ENCODE measurements at places on chromosomes 7 and 10.

DNA sequence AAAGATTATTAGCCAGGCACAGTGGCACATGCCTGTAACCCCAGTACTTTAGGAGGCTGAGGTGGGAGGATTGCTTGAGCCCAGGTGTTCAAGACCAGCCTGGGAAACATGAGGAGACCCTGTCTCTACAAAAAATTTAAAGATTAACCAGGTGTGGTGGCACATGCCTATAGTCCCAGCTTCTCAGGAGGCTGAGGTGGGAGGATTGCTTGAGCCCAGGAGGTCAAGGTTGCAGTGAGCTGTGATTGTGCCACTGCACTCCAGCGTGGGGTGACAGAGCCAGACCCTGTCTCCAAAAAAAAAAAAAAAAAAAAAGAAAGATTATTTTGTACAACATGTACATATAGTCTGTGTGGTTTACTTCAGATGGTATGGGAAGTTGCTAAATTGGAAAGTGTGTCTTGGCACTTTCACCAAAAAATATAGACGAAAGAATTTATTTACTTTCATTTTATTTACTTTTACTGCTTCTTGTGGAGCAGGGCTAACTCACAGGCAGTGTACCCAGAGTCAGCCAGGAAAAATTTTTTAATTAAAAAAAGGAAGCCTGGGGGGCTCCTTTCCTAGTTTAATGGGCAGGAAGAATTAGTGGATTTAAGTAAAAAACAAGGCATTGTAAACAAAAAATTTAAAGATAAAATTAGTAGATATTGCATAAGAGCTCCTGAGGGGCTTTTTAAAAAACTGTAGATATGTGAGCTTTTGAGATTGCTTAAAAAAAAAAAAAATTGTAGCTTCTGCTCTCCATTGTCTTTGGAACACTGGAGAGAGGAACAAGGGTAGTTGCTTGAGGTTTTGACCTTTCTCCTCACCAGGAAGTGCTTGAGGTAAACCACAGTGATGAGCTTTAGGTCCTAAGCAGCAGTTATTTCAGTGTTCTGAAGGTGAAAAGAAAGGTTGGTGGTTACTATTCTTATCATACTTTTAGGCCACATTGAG is 44.6 kb upstream of the VDAC2 start:
- peak; percentile 46 for DNase-seq

- peak; percentile 23 for DNase-seq
These were observed 8.0 kb downstream of the RSU1 start for GRCh38 chr10:16809074-16809718.

GRCh38 chr7:22931011-22931410 is 82.9 kb downstream of the HYCC1 start:
- no peak for DNase-seq

- DNase-seq: no peak
These were observed 11.7 kb upstream of the HILPDA start for GRCh38 chr7:128443831-128444600.

DNA sequence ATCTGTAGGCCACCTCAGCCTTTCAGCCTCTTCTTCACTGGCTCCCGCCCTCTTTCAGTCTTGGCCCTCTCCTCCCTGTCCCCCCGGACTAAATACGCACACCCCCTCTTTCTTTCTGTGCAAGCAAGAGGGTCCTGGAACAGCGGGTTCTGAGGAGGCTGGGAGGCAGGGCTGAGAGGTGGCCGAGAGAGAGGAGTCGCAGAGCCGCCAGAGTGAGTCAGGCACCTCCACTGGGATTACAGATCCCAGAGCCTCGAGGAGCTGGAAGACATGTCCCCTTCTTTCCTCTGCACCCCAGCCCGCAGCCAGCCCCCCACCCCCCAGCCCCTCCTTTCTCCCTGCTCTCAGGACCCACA is 182 bp downstream of the CCDC136 start:
- DNase-seq: no peak

GRCh38 chr7:156158693-156159092 is 346.4 kb upstream of the SHH start:
- no peak for DNase-seq

- no peak for DNase-seq
These were observed 28.4 kb upstream of the PDLIM1 start for GRCh38 chr10:95319239-95319638.

GRCh38 chr7:38312821-38313220 is 39.4 kb upstream of the TARP start:
- DNase-seq: no peak

All from GM12891 (cell line).